ENCODE measurements at places on chromosomes 4 and X. TPM values are rescaled to one million over a fixed set of nuclear protein-coding genes. Genes with fewer than 3 reads are reported as not detected.
A peak's percentile ranks its signal among the peaks of the same experiment; 100 is the strongest.

DNA sequence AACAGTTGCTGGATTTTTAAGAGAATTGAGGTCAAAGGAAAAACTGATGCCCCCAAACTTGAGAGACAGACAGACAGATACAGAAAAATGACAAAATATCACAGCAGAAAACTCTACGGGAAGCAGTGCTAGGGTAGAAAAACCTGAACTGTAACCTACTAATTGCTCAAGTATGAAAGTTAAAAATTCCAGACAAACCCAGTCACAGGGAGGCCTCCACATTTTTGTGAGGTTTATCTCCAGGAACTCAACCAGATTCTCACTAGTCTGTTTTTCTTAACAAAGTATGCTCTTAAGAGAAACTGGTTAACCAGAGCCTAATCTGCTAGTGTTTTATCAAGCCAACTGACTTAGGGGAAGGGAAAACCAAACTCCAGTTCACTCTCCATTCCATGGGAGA, 19.9 kb upstream of the PPP3CA start:
- DNase-seq, result no peak

DNA sequence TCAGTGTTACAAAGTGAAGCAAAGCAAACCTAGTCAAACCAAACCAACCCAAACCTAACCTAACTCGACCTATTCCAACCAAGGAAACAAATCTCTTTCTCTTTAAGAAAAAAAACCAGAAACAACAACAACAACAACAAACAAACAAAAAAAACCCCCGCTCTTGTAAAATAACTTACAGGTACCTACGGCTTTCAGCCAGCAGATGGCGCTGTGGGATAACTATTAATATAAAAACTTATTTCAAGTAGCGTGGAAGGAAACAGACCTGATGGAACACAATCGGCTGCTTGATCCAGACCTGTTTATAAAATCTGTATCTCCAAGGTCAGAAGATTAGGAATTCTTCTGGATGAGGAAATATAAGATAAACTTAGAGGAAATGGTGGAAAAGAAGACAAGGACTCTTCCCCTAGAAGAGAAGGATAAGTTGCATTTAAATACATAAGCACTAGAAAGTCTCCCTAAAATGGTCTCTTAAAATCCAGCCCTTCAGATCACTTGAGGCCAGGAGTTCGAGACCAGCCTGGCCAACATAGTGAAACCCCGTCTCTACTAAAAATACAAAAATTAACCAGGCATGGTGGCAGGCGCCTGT, 34.4 kb upstream of the CDKL5 start:
- DNase-seq, result peak; percentile 44

DNA sequence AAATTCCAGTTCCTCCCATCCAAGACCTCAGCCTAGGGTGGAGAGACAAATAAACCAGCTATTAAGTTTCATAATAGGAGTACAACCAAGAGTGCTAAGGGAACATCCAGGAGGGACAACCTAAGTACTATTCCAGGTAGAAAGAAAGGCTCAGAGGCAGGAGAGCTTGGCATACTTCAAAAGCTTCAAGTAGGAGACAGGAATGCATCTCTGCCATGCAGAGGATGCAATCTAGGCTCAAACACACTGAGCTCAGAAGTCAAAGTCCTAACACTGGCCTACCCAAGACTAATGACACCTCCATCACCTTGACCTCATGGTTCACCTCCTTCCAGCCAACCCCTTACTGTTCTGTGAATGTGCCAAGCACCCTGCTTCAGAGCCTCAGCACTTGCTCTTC, 8.1 kb downstream of the WDFY3 start:
- DNase-seq, result no peak

DNA sequence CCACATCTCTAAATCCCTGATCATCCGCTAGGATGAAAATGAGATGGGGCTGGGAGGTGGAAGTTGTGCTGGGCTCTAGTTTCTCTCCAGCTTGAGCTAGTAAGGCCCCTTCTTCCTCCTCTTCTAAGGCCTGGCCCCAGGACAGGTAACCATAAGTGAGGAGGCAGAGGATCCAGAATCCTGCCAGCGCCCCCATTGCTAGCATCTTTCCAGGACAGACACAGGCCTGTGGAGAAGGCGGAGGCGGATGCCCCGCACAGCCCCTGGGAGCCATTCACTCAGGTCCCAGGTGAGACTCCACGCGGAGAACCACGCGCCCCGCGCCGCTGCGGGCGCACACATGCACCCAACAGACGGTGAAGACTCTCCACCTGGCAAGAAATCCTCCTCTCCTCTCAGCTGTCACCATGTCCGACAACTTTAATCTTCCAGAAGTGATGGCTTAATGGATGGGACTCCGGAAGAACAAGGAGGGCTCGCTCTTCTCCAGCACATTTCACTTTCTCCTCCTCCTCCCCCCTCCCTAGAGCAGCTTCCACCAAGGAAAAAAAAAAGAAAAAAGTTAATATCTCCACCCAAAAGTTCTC, 793 bp downstream of the ARSJ start:
- DNase-seq, result no peak

GRCh38 chr4:151485541-151486131, 76.7 kb downstream of the FHIP1A start:
- no peak for DNase-seq

Gene NIPAL1
- 1.6 TPM for total RNA-seq

Gene IL2RG
- 290 TPM for total RNA-seq
